HTR-8/SVneo (cell line): ENCODE measurements at places on chromosomes 5 and 9.

GRCh38 chr5:111434800-111435199 is 77.5 kb downstream of the STARD4 start:
- DNase-seq: no peak

GRCh38 chr5:32597041-32597629 is 11.8 kb downstream of the SUB1 start:
- no peak for DNase-seq

- DNase-seq: no peak
Observed at GRCh38 chr5:168796593-168797580, 217.7 kb upstream of the PANK3 start.

DNA sequence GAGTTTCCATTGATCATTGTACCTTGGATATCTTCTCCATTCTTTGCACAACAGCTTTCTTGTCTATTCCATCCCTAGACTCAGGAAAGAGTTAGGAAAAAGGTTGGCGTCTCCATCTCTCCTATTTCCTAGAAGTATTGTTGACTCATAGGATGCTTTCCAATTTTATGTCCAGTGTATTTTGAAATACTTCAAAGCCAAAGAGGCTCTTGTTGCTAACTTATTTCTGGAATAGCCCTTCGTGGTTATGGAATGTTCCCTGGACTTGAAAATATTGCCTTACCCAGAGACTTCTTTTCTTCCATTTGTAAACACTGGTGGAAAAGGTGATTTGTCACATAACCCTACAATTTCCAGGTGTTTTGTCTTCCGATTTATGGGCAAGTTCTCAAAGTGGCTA is 402.3 kb upstream of the ZNF608 start:
- no peak for DNase-seq

DNA sequence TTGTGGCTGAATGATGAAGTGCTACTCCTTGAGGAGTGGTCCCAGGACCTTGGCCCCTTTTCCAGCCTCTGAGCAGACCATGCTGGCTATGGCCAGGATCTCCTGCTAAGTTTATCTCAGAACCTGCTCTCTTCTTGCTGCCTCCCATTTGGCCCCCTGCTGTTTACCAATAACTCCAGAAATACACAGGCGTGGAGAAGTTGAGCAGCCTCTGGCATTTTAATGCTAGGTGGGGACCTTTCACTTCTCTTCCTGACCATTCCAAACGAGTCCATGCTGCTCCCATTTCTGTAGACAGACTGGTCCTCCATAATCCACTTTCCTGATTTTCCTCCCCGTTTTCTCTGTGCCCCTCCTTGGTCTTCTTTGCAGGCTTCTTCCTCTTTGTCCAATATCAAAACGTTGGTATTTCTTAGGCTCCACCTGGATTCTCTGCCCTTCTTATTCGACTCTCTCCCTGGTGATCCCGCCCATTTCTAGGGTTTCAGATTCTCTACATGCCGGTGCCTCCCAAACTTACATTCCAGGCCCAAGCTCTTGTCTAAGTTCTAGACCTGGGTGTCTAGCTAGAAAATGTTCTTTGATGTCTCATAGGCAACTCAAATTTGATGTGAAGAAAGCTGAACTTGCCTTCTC is 33.4 kb upstream of the TNFAIP8 start:
- DNase-seq: no peak

DNA sequence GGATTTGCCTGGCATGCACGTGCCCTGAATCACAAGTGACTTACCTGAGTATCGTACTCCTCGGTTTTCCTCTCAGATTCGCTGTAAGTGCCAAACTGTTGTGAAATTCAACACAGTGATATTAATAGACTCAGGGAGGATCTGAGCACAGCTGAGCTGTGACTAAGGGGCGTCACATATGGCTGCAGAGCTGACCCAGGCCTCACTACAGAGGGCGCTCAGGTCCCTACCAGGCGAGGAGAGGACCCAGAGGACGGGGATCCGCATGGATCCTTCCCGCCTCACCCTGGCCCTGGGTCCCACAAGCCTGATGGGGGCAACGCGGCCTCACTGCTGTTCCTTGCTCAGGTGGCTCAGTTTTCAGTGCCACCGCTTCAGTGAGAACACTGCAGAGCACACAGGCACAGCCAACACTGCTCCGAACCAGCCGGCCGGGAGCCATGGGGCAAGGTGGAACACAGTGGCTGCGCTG is 20.1 kb downstream of the CLPTM1L start:
- DNase-seq: no peak

DNA sequence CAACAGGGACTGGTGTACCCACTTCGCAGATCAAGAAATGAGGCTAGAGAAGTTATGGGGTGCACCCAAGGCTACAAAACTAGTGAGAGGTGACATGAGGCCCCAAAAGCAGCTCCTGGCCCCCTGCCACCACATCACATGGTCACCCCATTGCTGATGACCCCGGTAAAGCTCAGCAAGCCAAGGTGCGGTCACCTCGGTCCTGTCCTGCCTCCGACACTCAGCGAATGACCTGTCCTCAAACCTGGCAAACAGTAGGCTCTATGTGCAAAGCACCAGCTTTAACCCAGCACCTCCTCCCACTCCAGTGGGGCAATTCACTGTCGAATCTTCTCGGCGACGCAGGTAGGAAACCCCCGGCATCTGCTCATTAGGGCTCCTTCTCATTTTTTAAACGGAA is 307.4 kb downstream of the RAB3C start:
- no peak for DNase-seq

- DNase-seq: no peak
Observed at GRCh38 chr9:127264462-127265219, at the start of gene GARNL3. Gene GARNL3 (plus strand): TSS chr9:127264774. CDS start chr9:127264878, 104 bp downstream.

DNA sequence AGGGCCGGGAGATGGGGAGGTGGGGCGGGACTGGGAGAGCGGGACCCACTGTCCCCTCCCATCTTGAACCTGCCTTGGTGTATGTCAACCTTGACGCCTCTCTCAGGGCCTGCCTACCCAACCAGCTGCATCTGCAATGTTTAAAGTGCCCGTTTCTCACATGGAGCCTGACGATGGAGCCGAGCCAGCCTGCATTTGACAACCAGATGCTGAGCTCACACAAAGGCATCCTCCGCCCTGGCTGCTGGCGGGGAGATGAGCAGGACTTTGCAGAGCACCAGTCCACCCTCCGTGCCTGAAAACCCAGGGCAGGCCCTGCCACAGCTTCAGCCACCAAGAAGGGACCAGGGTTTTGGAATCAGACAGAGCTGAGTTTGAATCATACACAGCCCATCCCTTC is 141.1 kb upstream of the SMIM23 start:
- DNase-seq: no peak

GRCh38 chr5:8254674-8255073 is 385.7 kb downstream of the MTRR start:
- DNase-seq: no peak

DNA sequence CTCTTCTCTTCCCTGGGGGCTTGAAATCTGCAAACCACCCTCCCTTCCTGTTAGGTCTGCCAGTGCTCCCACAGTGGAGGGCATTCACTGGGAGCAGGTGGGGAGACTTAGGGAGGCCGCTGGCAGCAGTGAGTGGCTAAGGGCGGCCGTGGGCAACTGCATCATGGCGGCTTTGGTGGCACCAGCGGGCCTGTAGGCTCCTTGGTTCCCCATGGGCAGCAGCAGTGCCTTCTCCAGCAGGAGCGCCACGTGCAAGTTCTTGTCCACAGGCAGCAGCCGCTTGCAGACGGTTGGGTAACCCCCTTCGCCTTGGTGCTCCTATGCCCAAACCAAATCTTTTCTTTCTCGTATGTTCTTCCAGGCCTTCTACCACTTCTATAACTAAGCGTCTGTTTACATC is 158.2 kb downstream of the SREK1 start:
- DNase-seq: no peak

DNA sequence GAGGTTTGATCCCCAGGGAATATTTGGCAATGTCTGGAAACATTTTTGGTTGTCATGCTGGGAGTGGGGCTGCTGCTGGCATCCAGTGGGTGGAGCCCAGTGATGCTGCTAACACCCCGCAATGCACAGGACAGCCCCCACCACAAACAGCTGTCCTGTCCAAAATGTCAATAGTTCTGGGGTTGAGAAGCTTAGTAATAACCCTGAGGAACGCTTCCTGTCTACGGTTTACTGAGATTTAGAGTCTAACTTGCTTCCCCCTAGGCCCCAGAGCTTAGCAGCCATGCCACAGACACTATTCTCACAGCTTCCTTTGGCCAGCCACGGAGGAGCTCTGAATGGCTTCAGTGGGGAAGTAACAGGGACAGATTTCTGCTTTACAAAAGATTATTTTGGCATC is 66.5 kb downstream of the MSX2 start:
- no peak for DNase-seq
